Kidney tubule cell (primary cell): ENCODE measurements at places on chromosomes 3 and 15.

- DNase-seq: no peak
Observed at GRCh38 chr15:63446255-63446654, 58.1 kb upstream of the USP3 start.

- DNase-seq: peak; percentile 57
Observed at GRCh38 chr3:14962762-14963161, 15.4 kb downstream of the NR2C2 start.

DNA sequence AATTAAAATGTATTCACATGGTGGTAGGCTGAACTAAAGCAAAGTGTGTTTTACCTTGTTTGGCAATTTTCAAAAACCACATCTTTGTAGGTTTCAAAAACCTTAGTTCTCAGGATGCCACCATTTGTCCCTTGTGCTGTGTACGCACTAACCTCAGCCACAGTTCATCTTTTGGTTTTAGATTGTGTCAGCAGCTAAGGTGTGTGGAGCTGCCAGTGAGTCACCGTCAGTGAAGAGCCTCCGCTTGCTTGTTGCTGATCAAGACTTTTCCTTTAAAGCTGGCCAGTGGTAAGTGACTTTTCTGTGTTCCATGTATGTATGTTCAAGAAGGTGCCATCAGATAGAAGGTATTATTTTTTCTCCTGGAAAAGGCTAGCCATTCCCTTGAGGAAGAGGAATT, 21.1 kb downstream of the OXNAD1 start:
- peak; percentile 34 for DNase-seq

- DNase-seq: peak; percentile 47
Observed at GRCh38 chr15:88909956-88910831, 3.0 kb downstream of the MFGE8 start.

DNA sequence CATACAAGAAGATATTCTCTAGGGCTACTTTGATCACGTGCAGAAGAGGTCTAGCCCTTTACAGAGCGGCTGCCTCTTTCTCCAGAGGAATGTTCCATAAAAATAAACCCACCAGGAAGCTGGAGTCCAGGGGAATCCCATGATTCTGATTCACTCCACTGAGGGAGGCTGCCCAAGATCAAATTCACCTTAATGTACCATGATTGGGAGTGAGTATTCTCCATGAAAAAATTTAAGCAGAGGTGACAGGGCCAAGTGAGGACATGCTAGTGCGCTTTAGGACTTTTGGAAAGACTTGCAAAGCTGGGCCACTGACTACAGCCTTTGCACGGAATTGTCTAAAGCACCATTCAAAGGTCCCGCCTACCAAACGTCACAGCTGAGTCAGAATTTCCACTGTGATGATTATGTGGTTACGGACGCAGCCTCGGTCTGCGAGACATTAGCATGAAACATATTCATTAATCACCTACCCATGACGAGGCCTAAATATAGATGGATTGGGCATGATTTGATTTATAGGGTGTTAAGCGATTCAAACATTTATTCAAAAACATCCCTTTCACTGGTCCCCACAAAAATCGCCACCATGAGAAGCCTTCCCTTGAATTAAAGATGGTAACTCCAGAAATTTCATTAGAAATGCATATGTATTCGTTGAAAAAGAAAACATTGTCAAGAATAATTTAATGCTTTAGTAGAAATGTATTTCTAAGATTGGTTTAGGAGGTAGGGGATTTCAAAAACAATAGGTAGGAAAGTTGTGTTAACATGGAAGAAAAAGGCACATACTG, 152.6 kb downstream of the GREM1 start:
- peak; percentile 74 for DNase-seq

DNA sequence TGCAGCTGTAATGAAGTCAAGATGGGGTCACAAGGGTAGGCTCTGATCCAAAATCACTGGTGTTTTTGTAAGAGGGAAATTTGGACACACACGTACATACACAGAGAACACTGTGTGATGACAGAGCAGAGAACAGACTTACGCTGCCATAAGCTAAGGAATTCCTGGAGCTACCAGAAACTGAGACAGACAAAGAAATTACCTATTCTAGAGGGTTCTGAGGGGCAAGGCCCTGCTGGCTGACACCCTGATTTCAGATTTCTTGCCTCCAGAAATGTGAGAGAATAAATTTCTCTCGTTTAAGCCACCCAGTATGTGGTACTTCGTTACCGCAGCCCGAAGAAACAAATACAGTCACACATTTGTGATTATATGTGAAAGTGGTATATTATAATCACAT, 24.8 kb downstream of the CBLB start:
- DNase-seq: no peak

- DNase-seq: peak; percentile 98
Observed at GRCh38 chr3:138389841-138390581, 41.6 kb downstream of the MRAS start.

- DNase-seq: no peak
Observed at GRCh38 chr3:144770281-144770680, 798.7 kb downstream of the DIPK2A start.

- no peak for DNase-seq
Observed at GRCh38 chr3:185887066-185887465, 50.7 kb downstream of the TRA2B start.

DNA sequence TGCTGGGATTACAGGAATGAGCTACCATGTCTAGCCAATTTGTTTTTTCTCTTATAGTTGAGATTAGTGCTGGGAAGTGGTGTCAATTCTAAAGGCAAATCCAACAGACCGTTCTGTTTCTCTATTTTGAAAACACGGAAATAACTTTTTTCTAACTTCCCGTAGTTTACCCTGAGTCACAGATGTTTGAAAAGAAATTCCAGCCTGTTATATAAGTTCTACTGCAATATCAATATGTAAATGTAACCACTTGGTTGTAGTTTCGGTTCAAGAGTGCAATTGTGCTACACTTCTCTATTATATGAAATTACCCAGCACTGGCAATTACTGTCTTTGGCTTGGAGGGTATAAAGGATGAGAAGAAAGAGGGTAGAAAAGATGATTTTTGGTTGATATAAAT, 22.3 kb upstream of the GNB4 start:
- no peak for DNase-seq

DNA sequence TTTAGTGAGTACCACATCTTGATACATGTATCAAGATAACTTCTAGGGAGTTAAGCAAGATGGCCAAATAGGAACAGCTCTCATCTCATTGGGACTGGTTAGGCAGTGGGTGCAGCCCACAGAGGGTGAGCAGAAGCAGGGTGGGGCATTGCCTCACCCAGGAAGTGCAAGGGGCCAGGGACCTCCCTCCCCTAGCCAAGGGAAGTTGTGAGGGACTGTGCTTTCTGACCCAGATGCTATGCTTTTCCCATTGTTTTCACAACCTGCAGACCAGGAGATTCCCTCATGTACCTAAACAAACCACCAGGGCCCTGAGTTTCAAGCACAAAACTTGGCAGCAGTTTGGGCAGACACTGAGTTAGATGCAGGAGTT, 665.0 kb upstream of the CBLB start:
- no peak for DNase-seq

- DNase-seq: no peak
Observed at GRCh38 chr15:33476076-33476475, 165.3 kb downstream of the RYR3 start.

GRCh38 chr3:56813653-56813960, 11.9 kb upstream of the ARHGEF3 start:
- DNase-seq: no peak

DNA sequence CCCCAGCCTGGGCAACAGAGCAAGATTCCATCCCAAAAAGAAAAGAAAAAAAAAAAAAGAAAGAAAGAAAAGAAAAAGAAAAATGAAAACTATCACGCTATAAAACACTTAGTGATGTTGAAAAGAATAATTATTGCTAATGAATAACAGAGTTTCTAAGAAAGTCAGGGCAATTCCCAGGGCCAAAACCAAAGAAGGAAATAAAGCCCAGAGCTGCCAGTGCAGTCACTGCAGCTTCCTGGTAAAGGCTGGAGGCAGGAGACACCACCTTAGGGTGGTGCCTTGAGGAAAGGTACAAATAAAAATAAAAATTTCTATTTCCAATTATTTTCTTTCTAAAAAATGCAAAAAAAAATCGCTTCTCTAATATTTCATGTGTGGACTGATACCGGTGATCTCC, 19.7 kb upstream of the UACA start:
- peak; percentile 59 for DNase-seq

GRCh38 chr15:77228828-77229227, 157.9 kb upstream of the TSPAN3 start:
- no peak for DNase-seq

DNA sequence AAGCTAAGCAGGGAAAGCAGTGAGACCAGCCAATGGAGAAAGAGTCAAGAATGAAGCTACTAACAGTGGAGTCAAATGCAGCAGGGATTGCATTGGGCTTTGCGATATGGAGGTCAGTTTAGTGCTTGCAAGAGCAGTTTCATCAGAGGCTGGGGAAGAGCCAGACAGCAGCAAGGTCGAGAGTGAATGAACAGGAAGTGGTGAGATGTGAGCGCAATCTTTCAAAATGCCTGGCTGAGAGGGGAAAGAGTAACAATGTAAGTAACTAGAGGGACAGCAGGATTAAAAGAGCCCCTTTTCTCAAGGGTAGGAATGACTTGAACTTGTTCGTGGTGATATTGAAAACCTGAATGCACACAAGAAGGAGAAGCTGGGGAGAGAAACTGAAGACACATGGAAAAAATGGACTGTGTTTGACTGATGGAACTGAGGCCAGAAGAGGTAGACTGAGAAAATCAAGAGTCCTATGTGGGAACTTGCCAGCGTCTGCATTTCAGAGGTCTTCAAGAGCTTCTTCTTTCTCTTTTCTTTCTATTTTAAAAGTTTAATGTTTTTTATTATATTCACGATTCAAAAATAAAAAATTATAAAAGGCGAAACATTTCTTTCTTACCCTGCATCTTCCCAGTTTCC, 30.6 kb upstream of the GPR160 start:
- DNase-seq: peak; percentile 12

- no peak for DNase-seq
Observed at GRCh38 chr15:29039466-29040369, 153.9 kb downstream of the APBA2 start.

GRCh38 chr3:146709969-146710368, 104.8 kb upstream of the PLSCR5 start:
- DNase-seq: no peak

- no peak for DNase-seq
Observed at GRCh38 chr3:110324171-110324705, 747.4 kb upstream of the NECTIN3 start.

- no peak for DNase-seq
Observed at GRCh38 chr3:17623464-17623863, 119.0 kb downstream of the TBC1D5 start.

DNA sequence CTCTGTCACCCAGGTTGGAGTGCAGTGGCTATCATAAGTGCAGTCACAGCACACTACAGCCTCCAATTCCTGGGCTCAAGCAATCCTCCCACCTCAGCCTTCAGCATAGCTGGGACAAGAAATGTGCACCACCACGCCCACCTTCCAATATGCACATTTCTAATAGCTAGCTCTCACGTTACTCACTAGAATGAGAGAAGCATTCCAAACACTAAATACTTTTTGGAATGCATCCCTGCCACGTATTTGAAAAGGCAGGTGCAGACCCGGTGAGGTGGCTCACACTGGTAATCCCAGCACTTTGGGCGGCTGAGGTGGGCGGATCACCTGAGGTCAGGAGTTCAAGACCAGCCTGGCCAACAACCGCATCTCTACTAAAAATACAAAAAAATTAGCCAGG, 7.6 kb upstream of the TCF12 start:
- DNase-seq: no peak

GRCh38 chr3:178777718-178778411, 241.6 kb downstream of the KCNMB2 start:
- peak; percentile 92 for DNase-seq

- no peak for DNase-seq
Observed at GRCh38 chr3:69747511-69748258, 8.4 kb downstream of the MITF start.

DNA sequence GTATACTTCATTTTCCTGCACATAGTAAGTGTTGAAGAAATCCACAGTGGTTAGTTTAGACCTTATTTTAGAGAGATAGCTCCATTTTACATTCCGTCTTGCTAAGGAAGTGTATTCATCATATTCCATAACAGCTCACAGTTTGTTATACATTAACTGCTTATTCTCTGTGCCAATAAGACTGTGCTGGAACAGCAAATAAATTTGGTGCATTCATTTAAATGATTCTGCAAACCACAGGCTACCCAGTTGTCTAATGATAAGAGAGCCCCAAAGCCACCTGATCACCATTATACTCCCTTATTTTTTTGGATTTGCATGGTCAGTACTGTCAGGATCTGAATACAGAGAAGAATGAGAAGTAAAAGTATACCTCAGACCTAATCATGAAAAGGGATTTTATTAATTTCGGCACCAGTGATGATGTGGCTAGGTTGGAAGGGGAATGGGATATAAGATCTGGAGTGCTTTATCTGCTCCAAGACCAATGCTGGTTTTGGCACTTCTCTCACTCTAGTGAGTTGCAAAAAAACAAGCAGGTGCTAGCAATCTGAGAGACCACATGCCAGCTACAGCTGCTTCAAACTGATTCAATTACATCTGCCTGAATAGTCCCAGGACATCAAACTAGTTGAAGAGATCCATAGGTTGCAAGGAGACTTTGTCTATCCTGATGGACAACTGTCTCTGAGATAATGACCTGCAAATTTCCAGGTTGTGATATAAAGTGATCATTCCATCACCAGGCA, 254.8 kb downstream of the ZBTB20 start:
- DNase-seq: peak; percentile 41

DNA sequence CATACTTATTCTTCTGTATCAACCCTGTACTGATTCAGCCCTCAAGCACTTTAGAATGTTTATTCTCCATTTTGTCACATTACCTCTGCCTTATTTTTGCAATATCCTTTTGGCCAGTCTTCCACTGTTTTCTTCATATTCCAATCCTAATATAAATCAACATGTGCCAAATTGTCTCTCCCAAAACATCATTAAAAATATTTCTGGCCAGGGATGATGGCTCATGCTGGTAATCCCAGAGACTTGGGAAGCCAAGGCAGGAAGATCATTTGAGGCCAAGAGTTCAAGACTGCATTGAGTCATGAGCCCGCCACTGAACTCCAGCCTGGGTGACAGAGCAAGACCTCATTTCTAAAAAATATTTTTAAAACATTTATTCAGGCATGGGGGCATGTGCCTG, 641.4 kb upstream of the CBLB start:
- DNase-seq: no peak

GRCh38 chr15:33022629-33023028, 171.9 kb downstream of the FMN1 start:
- peak; percentile 57 for DNase-seq

DNA sequence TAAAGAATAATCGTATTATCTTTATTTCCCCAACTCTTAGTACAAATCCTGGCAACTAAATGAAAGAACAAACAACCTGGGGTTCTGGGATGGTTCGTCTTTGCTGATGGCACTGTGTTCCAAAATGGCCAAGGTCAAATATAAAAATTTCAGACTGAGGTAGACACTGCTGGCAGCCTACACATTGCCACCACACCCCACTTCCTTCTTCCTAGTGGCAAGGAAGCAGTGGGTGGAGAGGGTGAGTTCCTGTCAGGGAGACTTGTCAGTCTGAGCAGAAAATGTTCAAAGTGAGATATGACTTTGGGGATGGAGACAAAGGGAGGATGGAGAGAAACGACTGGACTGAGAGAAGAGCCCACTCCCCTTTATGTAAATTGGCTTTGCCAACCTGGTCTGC, 69.6 kb downstream of the LMCD1 start:
- no peak for DNase-seq

GRCh38 chr15:90425726-90426346, 37.8 kb downstream of the IQGAP1 start:
- DNase-seq: no peak

GRCh38 chr3:187960820-187961219, 193.1 kb upstream of the LPP start:
- DNase-seq: no peak
